ENCODE measurements at places on chromosomes 7 and 10.

GRCh38 chr10:99540657-99541531 is 8.2 kb downstream of the NKX2-3 start:
- DNase-seq: no peak

- no peak for DNase-seq
Observed at GRCh38 chr10:31635009-31635408, 293.6 kb downstream of the ARHGAP12 start.

GRCh38 chr10:3427950-3428354 is 255.4 kb upstream of the PITRM1 start:
- DNase-seq: no peak

DNA sequence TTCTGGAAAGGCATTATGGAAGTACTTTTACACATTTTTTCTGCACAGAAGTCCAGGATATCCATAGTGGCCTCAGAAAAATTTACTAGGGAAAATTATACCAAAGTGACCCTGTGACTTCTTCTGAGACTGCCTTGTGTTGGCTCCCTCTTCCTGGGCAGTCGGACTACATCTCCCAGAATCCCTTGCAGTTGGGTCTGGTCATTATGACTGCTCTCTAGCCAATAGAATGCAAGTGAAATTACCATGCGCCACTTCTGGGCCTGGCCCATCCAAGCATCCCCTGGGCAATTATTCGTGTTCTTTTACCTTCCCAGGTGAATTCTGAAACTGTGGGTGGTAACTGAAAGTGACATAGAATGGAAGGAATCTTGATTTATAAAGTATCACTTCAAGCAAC is 430.9 kb downstream of the ACTR3B start:
- no peak for DNase-seq

DNA sequence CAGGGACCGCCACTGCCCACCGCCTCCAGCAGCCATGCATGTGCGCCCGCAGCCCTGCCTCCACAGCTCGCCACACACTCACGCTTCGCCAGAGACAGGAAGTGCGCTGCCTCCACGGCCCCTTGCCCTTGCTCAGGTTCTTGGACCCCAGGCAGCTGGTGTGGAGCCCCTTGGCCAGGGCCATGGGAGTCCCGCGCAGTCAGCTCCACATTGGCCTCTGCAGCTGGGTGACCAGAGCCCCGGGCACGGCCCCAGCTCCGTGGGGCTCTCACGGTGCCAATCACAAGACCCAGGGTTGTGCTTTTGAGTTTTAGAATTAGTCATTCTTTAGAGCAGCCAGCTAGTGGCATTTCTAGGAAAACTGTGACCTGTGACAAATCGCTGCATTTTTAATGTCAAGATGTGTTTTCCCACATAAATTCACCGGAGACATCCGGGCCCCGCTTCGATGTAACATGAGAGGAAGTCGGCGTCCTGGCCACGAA is 4.3 kb upstream of the UTF1 start:
- no peak for DNase-seq

All from stimulated activated CD4-positive, alpha-beta T cell treated with anti-CD3 and anti-CD28 coated beads, Interleukin-1b, Interleukin-23, amount 100 ng/mL, for 4 hours (primary cell).